ENCODE measurements at places on chromosomes 1 and 21. TPM values are rescaled to one million over a fixed set of nuclear protein-coding genes. Genes with fewer than 3 reads are reported as not detected.

The OR2T11 gene
- polyA plus RNA-seq: not detected

The MAP1LC3C gene
- polyA plus RNA-seq: 0.96 TPM

The ZNF683 gene
- 0.14 TPM for polyA plus RNA-seq

The AGL gene
- 27.9 TPM for polyA plus RNA-seq

The NAV1 gene
- 18.2 TPM for polyA plus RNA-seq

The SHCBP1L gene
- 0.40 TPM for polyA plus RNA-seq

The CELA3A gene
- not detected for polyA plus RNA-seq

The JAM2 gene
- polyA plus RNA-seq: 10.8 TPM

The CAPZA1 gene
- 125 TPM for polyA plus RNA-seq

The FABP3 gene
- 56.7 TPM for polyA plus RNA-seq

The NEK2 gene
- 18.6 TPM for polyA plus RNA-seq

The ANKRD34A gene
- polyA plus RNA-seq: 0.65 TPM

The NT5C1A gene
- 0.27 TPM for polyA plus RNA-seq

The GLIS1 gene
- polyA plus RNA-seq: 2.8 TPM

The CCDC185 gene
- not detected for polyA plus RNA-seq

The TRAF3IP3 gene
- 0.89 TPM for polyA plus RNA-seq

The MRAP gene
- not detected for polyA plus RNA-seq

The S100A9 gene
- polyA plus RNA-seq: 13.5 TPM

The EXTL1 gene
- polyA plus RNA-seq: 1.3 TPM

The OR14A2 gene
- not detected for polyA plus RNA-seq

The LCE2C gene
- not detected for polyA plus RNA-seq

The IGSF3 gene
- 29.4 TPM for polyA plus RNA-seq

The GFI1 gene
- 0.33 TPM for polyA plus RNA-seq

The TLR5 gene
- 6.0 TPM for polyA plus RNA-seq

The MIXL1 gene
- 0.28 TPM for polyA plus RNA-seq

The FAM151A gene
- polyA plus RNA-seq: 25.1 TPM

The NLRP3 gene
- 0.83 TPM for polyA plus RNA-seq

The HENMT1 gene
- polyA plus RNA-seq: 12.1 TPM

The RCOR3 gene
- 109 TPM for polyA plus RNA-seq

The CFHR3 gene
- 0.69 TPM for polyA plus RNA-seq
